ENCODE measurements at places on chromosomes 5 and 9. TPM values are rescaled to one million over a fixed set of nuclear protein-coding genes. Genes with fewer than 3 reads are reported as not detected.

IPPK gene
- 6.0 TPM for total RNA-seq

SPATA31E1 gene
- total RNA-seq = not detected

SHOC1 gene
- total RNA-seq = not detected

CNTFR gene
- 1.5 TPM for total RNA-seq

BSPRY gene
- total RNA-seq = 14.1 TPM

CEL gene
- total RNA-seq = 2.6 TPM

LCN15 gene
- total RNA-seq = 1.2 TPM

FREM1 gene
- total RNA-seq = 21.0 TPM

WWC1 gene
- total RNA-seq = 18.4 TPM

DNA sequence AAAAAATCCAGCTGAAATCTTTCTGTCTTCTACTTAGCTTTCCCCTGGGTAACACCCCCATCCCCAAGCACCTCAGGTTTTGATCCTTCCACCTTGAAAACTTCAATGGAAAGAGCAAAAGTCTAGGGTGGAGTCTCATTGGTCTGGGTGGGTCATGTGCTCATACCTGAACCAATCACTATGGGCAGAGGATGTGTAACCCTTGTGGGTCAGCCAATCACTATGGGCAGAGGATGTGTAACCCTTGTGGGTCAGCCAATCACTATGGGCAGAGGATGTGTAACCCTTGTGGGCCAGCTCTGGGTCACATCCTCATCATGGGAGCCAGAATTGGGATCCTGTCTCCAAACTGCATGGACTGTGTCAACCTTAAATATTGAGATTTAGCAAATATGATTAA lies 18.5 kb downstream of the NAIF1 start:
- DNase-seq = no peak
- no peaks in the 10 kb centered on the region for H3K4me1 ChIP-seq
- H3K36me3 ChIP-seq = no peaks in the 10 kb centered on the region
- H3K4me3 ChIP-seq = no peak overlapping the region

- H3K36me3 ChIP-seq = no peaks in the 10 kb centered on the region
- H3K27ac ChIP-seq = no peak overlapping the region
- peak overlapping the region; percentile 84 for H3K4me3 ChIP-seq
- peak; percentile 64 for DNase-seq
- H3K27me3 ChIP-seq = no peaks in the 10 kb centered on the region
Measured at GRCh38 chr5:122844136-122844909, 1.1 kb upstream of the SNX24 start.

GRCh38 chr5:175572886-175573285 lies 85.0 kb upstream of the HRH2 start:
- no peaks in the 10 kb centered on the region for H3K27me3 ChIP-seq
- no peak overlapping the region for H3K4me3 ChIP-seq
- no peaks in the 10 kb centered on the region for H3K36me3 ChIP-seq
- peaks cover 4% of the 10 kb centered on the region for H3K4me1 ChIP-seq
- peak; percentile 22 for DNase-seq

- H3K27ac ChIP-seq = no peak overlapping the region
- no peak for DNase-seq
- H3K4me1 ChIP-seq = no peaks in the 10 kb centered on the region
- no peaks in the 10 kb centered on the region for H3K36me3 ChIP-seq
- H3K4me3 ChIP-seq = no peak overlapping the region
Measured at GRCh38 chr5:124182133-124182532, 564.3 kb downstream of the ZNF608 start.

DNA sequence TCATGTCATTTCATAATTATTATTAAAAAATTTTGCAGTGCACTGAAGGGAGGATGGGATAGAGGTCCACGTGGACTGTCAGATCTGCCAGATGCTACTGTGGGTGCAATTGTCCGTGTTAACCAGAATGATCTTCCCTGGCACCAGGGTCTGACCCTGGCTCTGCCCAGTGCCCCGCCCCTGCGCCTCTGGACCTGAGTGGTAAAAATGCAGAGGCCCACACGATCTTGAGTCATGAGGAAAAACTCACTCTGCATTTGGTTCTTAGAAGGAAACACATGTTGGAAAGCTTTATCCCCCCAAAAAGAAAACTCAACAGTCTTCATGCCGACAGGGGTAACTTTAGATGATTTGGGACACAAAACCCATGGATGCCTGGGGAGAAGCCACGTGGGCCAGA lies 20.1 kb upstream of the BARX1 start:
- no peak overlapping the region for H3K27ac ChIP-seq
- peaks cover 27% of the 10 kb centered on the region for H3K27me3 ChIP-seq
- no peaks in the 10 kb centered on the region for H3K4me1 ChIP-seq

- H3K36me3 ChIP-seq = peaks cover 32% of the 10 kb centered on the region
- no peak overlapping the region for H3K4me3 ChIP-seq
- DNase-seq = no peak
- no peaks in the 10 kb centered on the region for H3K27me3 ChIP-seq
Measured at GRCh38 chr5:75712091-75712490, 5.1 kb downstream of the POC5 start.

GRCh38 chr5:158640593-158640980 lies 459.1 kb downstream of the EBF1 start:
- H3K27ac ChIP-seq = no peak overlapping the region
- H3K4me3 ChIP-seq = no peak overlapping the region
- H3K27me3 ChIP-seq = no peaks in the 10 kb centered on the region
- no peak for DNase-seq
- H3K4me1 ChIP-seq = no peaks in the 10 kb centered on the region

DNA sequence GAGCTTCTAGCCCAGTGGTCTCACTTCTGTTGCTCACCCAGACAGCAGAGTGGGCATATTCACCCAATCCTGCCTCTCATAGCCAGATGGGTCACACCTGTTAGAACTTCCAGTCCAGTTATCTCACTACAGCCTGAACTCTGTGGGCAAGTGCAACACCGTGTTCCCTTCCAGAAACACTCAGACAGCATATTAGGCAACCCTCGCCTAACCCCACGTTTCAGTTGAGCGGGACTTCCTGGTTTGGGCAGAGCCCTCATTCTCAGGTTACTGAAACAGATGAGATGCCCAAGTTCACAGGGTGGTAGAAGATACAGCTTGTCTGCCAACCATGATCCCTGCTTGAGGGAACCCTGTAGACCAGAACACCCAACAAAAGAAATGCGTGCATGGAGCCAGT lies 538.2 kb downstream of the CYLC2 start:
- DNase-seq = no peak
- H3K4me3 ChIP-seq = no peak overlapping the region
- no peaks in the 10 kb centered on the region for H3K36me3 ChIP-seq
- no peaks in the 10 kb centered on the region for H3K27me3 ChIP-seq

DNA sequence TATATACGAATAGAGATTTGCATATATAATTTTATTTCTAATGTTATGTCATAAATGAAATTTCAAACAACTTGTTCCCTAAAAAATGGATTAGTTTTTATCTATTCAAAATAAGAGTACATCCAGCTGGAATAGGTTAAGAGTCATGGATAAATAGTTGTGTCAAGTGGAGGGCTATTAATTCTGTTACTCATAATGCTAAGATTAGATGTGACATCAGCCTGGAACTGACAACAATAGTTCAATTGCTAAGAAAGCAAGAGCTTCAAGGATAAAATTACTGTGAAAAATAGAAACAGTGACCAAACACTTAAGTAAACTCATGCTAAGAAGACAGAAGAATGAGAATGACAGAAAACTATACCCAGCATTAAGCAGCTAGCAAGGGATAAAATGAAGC lies 92.2 kb upstream of the CDH9 start:
- no peaks in the 10 kb centered on the region for H3K27me3 ChIP-seq
- no peak overlapping the region for H3K4me3 ChIP-seq
- no peak overlapping the region for H3K27ac ChIP-seq
- no peak for DNase-seq
- H3K4me1 ChIP-seq = no peaks in the 10 kb centered on the region

- H3K27me3 ChIP-seq = no peaks in the 10 kb centered on the region
- H3K27ac ChIP-seq = no peak overlapping the region
- peaks cover 18% of the 10 kb centered on the region for H3K36me3 ChIP-seq
- no peak overlapping the region for H3K4me3 ChIP-seq
- H3K4me1 ChIP-seq = no peaks in the 10 kb centered on the region
Measured at GRCh38 chr5:131419877-131420276, 156.0 kb downstream of the CDC42SE2 start.

- H3K36me3 ChIP-seq = no peaks in the 10 kb centered on the region
- H3K27ac ChIP-seq = no peak overlapping the region
- H3K4me1 ChIP-seq = no peaks in the 10 kb centered on the region
- H3K27me3 ChIP-seq = no peaks in the 10 kb centered on the region
Measured at GRCh38 chr9:135650408-135650807, 11.1 kb upstream of the GLT6D1 start.

DNA sequence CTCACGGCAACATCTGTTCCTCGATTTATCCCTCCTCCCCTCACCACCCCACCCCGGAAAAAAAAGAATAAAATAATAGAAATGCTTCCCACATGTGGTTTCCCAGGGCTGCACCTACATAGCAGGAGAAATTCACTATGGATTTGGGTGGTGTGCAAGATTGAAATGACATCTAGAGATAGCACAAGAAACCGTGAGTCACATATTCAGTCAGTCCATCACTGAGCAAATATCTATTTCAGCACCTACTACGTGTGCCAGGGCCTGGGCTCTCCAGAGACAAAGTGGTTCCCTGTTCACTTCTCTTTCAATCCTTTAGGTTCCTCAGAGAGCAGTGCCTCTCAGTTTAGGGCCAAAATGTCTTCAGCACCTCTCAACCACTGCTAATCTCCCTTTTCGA lies 45.0 kb upstream of the TTC1 start:
- no peak overlapping the region for H3K4me3 ChIP-seq
- no peak overlapping the region for H3K27ac ChIP-seq
- no peaks in the 10 kb centered on the region for H3K36me3 ChIP-seq
- no peaks in the 10 kb centered on the region for H3K4me1 ChIP-seq
- peak; percentile 10 for DNase-seq

GRCh38 chr9:4832786-4833579 lies 40.2 kb downstream of the RCL1 start:
- peaks cover 3% of the 10 kb centered on the region for H3K36me3 ChIP-seq
- DNase-seq = no peak
- H3K4me1 ChIP-seq = peaks cover 15% of the 10 kb centered on the region
- H3K27ac ChIP-seq = no peak overlapping the region

- peaks cover 8% of the 10 kb centered on the region for H3K4me1 ChIP-seq
- H3K27ac ChIP-seq = peak overlapping the region; percentile 49
- no peaks in the 10 kb centered on the region for H3K27me3 ChIP-seq
- H3K36me3 ChIP-seq = no peaks in the 10 kb centered on the region
- no peak overlapping the region for H3K4me3 ChIP-seq
Measured at GRCh38 chr5:178467568-178468195, 122.5 kb downstream of the COL23A1 start.

DNA sequence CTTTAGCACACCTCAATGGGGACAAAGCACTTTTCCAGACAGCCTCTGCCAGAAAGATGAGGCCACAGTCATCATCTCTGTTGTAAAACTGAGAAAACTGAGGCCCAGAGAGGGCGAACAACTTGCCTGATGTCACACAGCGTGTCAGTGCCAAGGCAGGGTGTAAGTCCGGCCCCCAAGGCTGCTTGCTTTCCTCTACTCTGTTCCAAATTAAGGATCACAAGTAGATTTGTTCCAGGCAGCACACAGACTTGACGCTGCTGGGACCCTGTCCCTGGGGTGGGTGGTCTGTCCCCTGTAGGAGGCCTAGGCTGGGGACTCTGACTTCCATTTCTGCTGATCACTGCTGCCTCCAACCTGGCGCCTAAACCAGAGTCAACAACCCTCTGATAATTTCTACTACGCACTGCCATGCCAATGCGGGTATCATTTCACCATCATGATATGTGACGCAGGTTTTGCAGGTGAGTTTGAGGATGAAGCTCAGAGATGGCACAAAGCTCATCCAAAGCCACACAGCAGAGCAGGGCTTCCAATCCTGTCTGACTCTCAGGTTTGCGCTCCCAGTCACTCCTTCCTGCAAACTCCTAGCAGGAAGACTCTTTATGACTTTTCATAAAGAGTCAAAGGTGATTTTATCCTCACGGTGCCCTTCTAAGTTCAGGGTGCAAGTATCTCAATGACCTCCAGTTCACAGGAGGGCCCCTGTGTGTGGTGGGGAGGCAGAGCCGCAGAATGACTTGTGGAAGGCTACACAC lies 13.5 kb upstream of the RALGDS start:
- peaks cover 15% of the 10 kb centered on the region for H3K4me1 ChIP-seq
- H3K27ac ChIP-seq = peak overlapping the region; percentile 98
- no peak overlapping the region for H3K4me3 ChIP-seq

DNA sequence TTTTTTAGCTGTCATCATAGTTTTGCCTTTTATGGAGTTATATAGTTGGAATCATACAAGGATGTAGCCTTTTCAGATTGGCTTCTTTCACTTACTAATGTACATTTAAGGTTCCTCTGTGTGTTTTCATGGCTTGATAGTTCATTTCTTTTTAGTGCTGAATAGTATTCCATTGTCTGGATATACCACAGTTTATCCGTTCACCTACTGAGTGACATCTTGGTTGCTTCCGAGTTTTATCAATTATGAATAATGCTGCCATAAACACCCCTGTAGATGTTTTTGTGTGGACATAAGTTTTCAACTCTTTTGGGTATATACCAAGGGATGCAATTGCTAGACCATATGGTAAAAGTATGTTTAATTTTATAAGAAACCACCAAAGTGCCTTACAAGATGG lies 136.3 kb downstream of the NR3C1 start:
- no peaks in the 10 kb centered on the region for H3K4me1 ChIP-seq
- H3K27me3 ChIP-seq = no peaks in the 10 kb centered on the region
- H3K27ac ChIP-seq = no peak overlapping the region
- DNase-seq = no peak
- no peaks in the 10 kb centered on the region for H3K36me3 ChIP-seq

DNA sequence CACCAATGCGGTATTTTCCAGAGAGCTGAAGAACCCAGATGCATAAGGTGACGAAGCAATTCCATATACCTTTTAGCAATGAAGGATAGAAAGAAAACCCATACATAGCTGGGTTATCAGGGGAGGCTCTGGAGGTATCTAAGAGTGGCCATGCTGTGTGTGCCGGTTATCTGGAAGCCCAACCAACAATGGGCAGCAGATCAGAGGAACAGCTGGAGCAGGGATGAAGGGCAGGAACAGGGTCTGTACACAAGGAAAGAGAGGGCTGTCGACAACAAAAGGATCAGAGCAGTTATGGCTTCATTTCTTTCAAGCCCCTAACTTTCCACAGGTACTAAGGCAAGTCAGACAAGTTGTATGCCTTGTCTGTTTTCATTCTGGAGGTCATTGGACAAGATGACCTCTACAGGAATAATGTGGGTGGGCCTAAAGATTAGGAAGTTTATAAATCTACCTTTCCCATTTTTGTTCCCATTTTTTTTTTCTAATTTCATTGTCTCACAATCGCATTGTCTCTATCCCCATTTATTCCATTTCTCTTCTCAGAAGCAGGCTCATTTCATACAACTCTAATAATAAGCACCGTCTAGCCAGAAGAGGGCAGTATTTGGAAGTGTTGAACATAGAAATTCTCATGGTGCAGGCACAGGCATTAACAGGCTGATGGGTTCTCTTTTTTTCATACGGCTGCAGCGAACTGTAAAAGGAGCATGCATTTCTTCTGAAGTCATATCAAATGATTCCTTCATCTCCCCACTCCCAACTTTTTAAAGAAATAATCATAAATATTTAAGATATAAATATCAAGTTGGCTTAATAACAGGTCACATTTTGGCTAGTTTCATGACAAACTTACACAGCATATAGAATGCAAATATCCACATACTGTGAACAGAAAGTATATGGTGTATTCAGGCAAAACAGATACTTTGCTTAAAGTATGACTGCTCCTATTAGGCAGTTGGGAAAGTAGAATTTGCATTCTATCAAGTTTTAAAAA lies 63.5 kb downstream of the ZNF474 start:
- DNase-seq = peak; percentile 60
- H3K4me1 ChIP-seq = peaks cover 3% of the 10 kb centered on the region
- no peak overlapping the region for H3K27ac ChIP-seq
- H3K36me3 ChIP-seq = no peaks in the 10 kb centered on the region
